ENCODE measurements at places on chromosomes 16 and 17.

DNA sequence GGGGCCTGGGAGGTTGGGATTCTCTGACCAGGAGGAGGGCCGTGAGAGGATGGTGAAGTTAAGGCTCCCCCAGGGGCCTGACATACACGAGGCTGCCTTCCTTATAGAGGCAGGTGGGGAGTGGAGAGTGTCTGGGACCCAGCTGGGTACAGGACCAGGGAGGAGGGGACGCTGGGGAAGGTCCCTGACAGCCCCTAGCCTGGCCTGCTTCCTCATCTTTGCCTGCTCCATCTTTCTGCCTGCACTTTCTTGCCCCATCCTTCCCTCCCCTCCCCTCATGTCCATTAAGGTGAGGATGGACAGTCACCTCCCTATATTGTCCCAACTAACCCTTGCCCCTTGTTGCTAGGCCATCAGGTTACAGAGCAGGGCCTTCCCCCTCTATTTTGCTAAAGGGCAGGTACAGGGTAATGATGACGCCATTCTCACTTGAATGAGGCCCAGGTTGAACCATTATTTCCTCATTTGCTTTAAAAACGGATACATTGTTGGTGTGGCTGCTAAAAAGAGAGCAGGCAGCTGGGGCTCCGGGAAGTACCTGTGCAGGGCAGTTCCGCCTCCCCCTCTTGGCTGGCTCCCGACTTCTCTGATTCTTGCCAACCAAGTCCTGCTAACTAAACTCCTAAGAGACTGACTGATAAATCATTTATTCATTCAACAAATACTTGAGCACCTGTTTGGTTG is 1.3 kb downstream of the C17orf99 start:
- DNase-seq: no peak

- DNase-seq: no peak
These were observed 36.0 kb downstream of the RNF157 start for GRCh38 chr17:76204277-76204676.

- DNase-seq: no peak
These were observed 6.6 kb upstream of the DPEP2 start for GRCh38 chr16:68005786-68006286.

DNA sequence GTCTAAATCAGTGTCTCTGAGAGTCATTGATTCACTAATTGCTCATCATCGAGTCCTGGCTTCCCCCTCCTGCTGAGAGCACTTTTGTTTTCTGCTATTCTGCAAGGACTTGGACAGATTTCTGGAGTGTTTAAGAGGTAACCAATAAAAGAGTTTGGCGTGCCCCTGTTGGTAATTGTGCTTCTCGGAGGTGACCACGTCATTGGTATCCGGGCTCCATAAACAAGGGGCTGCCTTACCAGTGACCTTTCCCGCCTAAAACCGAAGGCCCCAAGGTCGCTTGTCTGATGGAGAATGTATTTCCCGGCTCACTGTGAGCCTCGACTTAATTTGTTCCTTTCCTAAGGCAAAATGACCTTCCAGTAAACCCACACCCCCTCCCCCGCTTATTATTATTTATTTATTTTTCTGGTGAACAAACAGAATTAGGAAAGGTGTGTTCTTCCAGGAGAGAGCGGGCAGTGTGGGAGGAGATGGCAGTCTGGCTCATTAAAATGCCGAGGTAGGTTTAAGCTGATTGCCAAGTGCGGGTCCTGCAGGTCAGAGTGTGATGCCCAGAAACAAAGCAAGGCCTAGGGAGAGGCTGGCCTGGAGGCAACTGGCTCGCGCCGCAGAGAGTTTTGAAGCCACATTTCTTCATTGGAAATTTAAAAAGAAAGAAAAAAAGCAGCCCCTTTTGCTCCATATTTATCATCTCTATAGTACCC is 30.2 kb downstream of the MSI2 start:
- no peak for DNase-seq

GRCh38 chr17:79438546-79439334 is 172.1 kb downstream of the RBFOX3 start:
- DNase-seq: no peak

DNA sequence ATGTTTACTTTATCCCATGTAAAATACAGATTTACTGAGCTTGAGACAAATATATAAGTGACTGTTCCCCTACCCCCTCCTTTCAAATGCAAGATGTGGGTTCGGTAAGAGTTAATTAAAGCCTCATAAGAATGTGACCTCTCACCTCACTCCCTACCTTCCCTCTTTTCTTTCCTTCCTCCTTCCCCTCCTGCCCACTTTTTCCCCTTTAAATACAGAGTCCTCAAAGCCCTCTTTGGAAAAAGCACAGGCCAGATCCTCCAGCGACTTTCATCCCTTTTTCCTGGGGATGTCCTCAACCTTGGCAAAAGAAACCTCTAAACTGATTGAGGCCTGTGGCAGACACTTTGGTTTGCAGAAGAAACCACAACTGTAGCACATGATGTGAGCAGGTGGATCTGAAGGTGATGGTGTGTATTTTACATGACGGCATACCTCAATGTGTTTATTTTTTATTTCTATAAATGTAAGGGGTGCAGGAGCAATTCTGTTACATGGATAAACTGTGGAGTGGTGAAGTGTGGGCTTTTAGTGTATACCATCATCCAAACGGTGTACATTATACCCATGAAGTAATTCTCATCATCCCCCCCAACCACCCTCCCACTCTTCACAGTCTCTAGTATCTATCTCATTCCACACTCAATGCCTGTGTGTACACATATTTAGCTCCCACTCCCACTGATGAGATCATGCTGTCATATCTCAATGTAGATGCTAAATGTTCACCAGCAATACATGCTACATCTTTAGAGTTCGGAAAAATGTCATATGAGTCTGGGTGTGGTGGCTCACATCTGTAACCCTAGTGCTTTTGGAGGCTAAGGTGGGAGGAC is 77.7 kb downstream of the XYLT1 start:
- DNase-seq: no peak

- no peak for DNase-seq
These were observed 182.4 kb downstream of the TOX3 start for GRCh38 chr16:52364500-52364899.

GRCh38 chr16:2771496-2772402 is 5.3 kb downstream of the ELOB start:
- no peak for DNase-seq

- no peak for DNase-seq
These were observed 977.4 kb downstream of the KCNJ18 start for GRCh38 chr17:22669721-22670120.
